Glutamatergic neuron (in vitro differentiated cells): ENCODE measurements at places on chromosomes 11 and 22. TPM values are rescaled to one million over a fixed set of nuclear protein-coding genes. Genes with fewer than 3 reads are reported as not detected.

Gene SCGB2A2
- total RNA-seq = not detected

- peaks cover 17% of the 10 kb centered on the region for H3K27me3 ChIP-seq
- no peaks in the 10 kb centered on the region for H3K36me3 ChIP-seq
- H3K27ac ChIP-seq = peak overlapping the region; percentile 76
- no peak for DNase-seq
- peak overlapping the region; percentile 85 for H3K4me3 ChIP-seq
Observed at GRCh38 chr22:37419370-37419968, 7.8 kb downstream of the ELFN2 start.

Gene KCTD14
- total RNA-seq = 0.32 TPM

DNA sequence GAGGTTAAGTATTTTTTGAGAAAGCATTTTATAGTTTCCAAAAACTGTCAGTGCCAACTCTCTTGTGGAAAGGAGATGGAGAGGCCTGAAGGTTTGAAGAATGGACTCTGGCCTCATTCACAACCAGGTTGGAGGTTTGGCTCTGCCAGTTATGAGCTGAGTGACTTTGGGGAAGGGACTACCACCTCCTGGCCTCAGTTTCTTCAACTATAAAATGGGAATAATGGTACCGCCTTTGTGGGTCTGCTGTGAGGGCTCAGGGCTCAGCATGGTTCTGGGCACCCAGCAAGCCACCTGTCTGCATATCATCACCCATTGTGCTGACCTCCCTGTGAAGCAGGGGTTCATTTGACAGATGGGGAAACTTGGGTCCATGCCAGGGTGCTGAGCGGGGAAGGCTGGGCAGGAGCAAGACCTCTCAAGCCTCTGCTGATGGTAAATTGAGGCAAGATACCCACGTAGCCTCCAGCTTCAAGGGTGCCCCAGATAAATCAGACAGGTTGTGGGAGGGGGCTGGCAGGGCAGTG lies 3.5 kb upstream of the LIF start:
- H3K27ac ChIP-seq = no peak overlapping the region
- peaks cover 4% of the 10 kb centered on the region for H3K4me1 ChIP-seq
- H3K4me3 ChIP-seq = no peak overlapping the region
- H3K36me3 ChIP-seq = no peaks in the 10 kb centered on the region
- peaks cover 8% of the 10 kb centered on the region for H3K27me3 ChIP-seq

Gene SLC22A12
- total RNA-seq = not detected

Gene OR51D1
- total RNA-seq = not detected

DNA sequence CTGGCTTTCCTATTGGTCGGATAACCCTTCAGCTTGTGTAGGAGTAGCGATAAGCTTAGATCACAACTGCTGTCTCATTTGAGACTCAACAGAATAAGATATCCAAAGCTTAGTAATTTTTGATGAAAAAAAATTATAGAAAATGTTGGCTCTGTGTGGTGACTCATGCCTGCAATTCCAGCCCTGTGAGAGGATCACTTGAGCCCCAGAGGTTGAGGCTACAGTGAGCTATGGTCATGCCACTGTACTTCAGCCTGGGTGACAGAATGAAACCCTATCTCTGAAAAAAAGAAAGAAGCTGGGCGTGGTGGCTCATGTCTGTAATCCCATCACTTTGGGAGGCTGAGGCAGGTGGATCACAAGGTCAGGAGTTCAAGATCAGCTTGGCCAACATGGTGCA lies 55.6 kb upstream of the RRM1 start:
- no peaks in the 10 kb centered on the region for H3K27me3 ChIP-seq
- H3K4me3 ChIP-seq = no peak overlapping the region
- no peak for DNase-seq
- no peaks in the 10 kb centered on the region for H3K36me3 ChIP-seq
- H3K4me1 ChIP-seq = no peaks in the 10 kb centered on the region

GRCh38 chr11:75388386-75389275 lies 10.7 kb upstream of the RPS3 start:
- peak; percentile 65 for DNase-seq
- H3K27ac ChIP-seq = no peak overlapping the region
- no peaks in the 10 kb centered on the region for H3K27me3 ChIP-seq
- H3K4me3 ChIP-seq = no peak overlapping the region

Gene MS4A7
- not detected for total RNA-seq

GRCh38 chr11:107696140-107696539 lies 15.7 kb downstream of the SLN start:
- no peaks in the 10 kb centered on the region for H3K4me1 ChIP-seq
- H3K27ac ChIP-seq = no peak overlapping the region
- no peaks in the 10 kb centered on the region for H3K36me3 ChIP-seq
- no peak overlapping the region for H3K4me3 ChIP-seq
- no peak for DNase-seq

Gene MAJIN
- total RNA-seq = not detected
